ENCODE measurements at places on chromosomes 7 and 10.

DNA sequence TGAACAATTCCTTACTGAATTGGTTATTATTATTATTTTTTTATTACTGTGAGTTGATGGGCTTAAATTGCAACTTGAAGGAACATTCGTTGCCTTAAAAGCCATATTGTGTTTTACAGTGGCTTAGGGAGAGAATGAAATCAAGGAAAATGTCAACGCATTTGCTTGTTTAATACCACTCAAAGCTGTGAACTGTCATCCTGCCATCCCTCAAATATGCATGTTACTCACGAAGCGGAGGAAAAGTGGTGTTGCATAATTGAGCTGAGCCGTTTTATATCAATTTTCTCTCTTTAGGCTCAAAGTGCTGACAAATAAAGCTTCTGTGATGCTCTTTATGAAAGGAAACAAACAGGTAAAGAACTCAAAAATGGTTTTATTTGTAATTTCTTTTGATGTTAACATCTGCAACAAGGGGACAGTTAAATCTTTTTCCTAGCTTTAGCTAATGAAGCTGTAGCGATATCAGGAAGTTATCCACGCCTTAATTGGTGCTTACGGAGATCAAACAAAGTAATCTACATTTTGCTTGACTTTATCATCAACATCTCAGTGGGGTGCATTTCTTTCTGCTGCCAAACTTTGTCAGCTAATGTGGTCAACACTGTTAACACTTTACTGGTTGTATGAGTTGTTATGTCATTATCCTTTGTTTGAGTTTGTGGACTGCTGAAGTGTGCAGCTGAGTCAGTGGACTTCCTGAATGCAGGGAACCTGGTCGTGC is 33.1 kb downstream of the GLRX3 start:
- H3K4me1 ChIP-seq, result peaks cover 61% of the 10 kb centered on the region
- no peaks in the 10 kb centered on the region for H3K27me3 ChIP-seq
- H3K27ac ChIP-seq, result no peak overlapping the region
- no peak for DNase-seq

GRCh38 chr10:130038611-130039109 is 72.0 kb downstream of the C10orf143 start:
- no peak overlapping the region for H3K27ac ChIP-seq
- H3K27me3 ChIP-seq, result peaks cover 27% of the 10 kb centered on the region
- no peaks in the 10 kb centered on the region for H3K36me3 ChIP-seq
- H3K4me3 ChIP-seq, result no peak overlapping the region

GRCh38 chr10:11243425-11244222 is 226.0 kb downstream of the CELF2 start:
- H3K36me3 ChIP-seq, result peaks cover 57% of the 10 kb centered on the region
- DNase-seq, result no peak
- peaks cover 56% of the 10 kb centered on the region for H3K4me1 ChIP-seq
- peak overlapping the region; percentile 10 for H3K4me3 ChIP-seq
- no peak overlapping the region for H3K27ac ChIP-seq

DNA sequence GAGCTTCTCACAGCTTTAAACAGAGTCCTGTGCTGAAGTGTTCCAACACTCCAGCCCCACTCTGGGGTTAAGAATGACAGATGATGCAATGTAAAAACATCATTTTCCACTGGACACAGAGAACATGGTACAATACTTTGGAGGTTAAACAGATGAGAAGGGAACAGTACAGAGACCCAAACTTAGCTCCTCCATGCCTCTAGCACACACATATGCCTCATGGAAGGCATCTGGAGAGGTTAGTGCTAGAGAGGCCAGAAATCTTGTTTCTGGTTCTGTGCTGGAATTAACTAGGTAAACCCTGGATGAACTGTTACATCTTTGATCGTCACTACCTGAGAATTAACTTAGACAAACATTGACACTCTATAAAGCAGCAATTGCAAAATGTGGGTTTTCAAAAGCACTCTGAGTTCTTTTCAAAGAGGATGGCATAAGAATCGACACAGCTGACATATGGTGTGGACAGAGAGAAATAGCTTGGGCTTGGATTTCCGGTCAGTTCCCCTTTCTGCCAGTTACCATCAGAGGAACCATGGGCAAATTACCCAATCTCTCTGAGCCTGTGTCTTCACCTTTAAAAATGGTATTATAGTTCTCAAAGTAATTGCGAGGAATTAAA is 81.9 kb downstream of the KCNMA1 start:
- no peak for DNase-seq
- H3K27ac ChIP-seq, result no peak overlapping the region
- H3K4me1 ChIP-seq, result peaks cover 2% of the 10 kb centered on the region
- H3K27me3 ChIP-seq, result no peaks in the 10 kb centered on the region
- H3K4me3 ChIP-seq, result no peak overlapping the region

DNA sequence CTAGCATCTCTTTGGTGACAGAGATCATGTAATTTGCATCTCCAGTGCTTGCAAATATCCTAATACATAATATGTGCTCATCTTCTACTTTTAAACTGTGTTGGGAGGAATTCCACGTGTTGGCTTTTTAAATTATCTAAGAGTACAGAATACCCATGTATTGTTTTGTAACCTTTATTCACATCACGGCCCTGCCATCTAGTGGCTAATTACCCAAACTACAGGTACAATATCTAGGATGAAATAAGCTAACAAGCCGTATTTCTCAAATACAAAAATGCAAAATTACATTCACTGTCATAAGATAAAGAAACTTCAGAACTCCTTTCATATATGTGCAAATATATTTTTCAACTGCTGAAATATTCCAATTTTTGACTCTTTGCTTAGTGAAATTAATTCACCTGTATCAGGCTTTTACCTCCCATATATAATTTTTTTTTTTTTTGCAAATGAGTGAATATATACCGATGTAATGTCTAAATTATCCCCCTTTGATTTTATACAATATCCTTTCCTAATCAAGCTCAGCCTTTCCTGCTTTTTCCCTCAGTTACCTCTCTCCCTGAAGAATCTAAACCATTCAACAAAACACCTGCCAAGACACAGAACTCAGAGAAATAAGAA is 30.3 kb upstream of the LSM8 start:
- no peak for DNase-seq
- H3K27ac ChIP-seq, result no peak overlapping the region
- no peaks in the 10 kb centered on the region for H3K4me1 ChIP-seq
- no peak overlapping the region for H3K4me3 ChIP-seq

DNA sequence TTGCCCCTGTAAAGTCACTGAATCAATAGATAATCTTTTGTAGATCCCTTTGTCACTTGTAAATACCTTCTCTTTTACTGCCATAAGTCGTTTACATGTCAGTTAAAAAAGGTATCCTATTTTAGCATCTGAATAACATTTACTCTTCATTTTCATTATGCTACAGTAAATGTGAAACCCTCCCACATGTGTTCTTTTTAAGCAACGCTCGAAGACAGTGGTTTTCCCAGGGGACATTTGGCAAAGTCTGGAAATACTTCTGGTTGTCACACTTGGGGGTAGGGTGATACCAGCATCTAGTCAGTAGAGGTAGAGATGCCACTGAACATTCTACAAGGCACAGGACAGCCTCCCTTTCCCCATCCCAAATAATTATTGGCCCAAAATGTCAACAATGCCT is 23.7 kb downstream of the ATAD1 start:
- no peak overlapping the region for H3K4me3 ChIP-seq
- peaks cover 88% of the 10 kb centered on the region for H3K36me3 ChIP-seq
- H3K27me3 ChIP-seq, result no peaks in the 10 kb centered on the region
- DNase-seq, result no peak

- peaks cover 22% of the 10 kb centered on the region for H3K27me3 ChIP-seq
- peaks cover 3% of the 10 kb centered on the region for H3K4me1 ChIP-seq
- no peak overlapping the region for H3K4me3 ChIP-seq
- no peak overlapping the region for H3K27ac ChIP-seq
- H3K36me3 ChIP-seq, result no peaks in the 10 kb centered on the region
Measured at GRCh38 chr7:4143511-4144171, 538.5 kb upstream of the FOXK1 start.

GRCh38 chr10:42987575-42987974 is 89.3 kb upstream of the RET start:
- peaks cover 9% of the 10 kb centered on the region for H3K4me1 ChIP-seq
- H3K36me3 ChIP-seq, result no peaks in the 10 kb centered on the region
- H3K27me3 ChIP-seq, result no peaks in the 10 kb centered on the region
- no peak for DNase-seq
- no peak overlapping the region for H3K4me3 ChIP-seq
- H3K27ac ChIP-seq, result no peak overlapping the region

DNA sequence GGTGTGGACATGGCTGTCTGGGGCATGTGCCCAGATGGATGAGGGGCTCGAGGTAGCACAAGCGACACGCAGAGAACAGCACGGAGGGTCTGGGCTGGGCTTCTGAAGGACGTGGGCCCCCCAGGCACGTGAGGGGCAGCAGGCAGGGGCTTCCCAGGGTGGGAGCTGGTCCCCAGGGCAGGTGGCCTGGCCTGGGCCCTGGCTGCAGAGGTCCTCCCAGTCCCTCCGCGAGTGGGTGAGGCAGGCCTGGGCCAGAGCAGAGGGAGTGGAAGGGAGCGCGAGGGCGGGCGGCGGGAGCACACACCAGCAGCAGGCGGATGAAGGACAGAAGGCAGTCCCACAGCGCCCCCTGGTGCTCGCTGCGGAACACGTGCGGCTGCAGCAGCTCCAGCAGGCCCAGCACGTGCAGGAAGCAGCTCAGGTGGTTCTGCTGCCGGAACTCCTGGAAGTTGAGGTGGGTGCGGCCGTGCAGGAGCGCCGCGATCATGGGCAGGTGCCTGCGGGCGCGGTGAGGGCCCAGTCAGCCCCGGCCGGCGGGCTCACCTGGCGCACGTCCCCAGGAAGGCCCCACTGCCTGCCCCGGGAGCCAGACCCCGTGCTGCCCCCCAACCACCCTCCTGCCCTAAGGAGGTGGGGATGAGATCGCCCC is 14.7 kb upstream of the MICALL2 start:
- peak; percentile 91 for DNase-seq
- H3K4me3 ChIP-seq, result no peak overlapping the region
- H3K4me1 ChIP-seq, result peaks cover 11% of the 10 kb centered on the region
- H3K27ac ChIP-seq, result no peak overlapping the region
- peaks cover 57% of the 10 kb centered on the region for H3K36me3 ChIP-seq

- H3K4me3 ChIP-seq, result no peak overlapping the region
- H3K36me3 ChIP-seq, result no peaks in the 10 kb centered on the region
Measured at GRCh38 chr10:30017556-30017955, 41.8 kb downstream of the JCAD start.
